ENCODE measurements at places on chromosomes 6 and 20.

- DNase-seq: peak; percentile 92
Observed at GRCh38 chr20:35311409-35311808, 19.2 kb upstream of the FAM83C start.

- no peak for DNase-seq
Observed at GRCh38 chr20:9608639-9609340, 94.4 kb downstream of the LAMP5 start.

- no peak for DNase-seq
Observed at GRCh38 chr6:53318429-53318828, 30.3 kb downstream of the ELOVL5 start.

DNA sequence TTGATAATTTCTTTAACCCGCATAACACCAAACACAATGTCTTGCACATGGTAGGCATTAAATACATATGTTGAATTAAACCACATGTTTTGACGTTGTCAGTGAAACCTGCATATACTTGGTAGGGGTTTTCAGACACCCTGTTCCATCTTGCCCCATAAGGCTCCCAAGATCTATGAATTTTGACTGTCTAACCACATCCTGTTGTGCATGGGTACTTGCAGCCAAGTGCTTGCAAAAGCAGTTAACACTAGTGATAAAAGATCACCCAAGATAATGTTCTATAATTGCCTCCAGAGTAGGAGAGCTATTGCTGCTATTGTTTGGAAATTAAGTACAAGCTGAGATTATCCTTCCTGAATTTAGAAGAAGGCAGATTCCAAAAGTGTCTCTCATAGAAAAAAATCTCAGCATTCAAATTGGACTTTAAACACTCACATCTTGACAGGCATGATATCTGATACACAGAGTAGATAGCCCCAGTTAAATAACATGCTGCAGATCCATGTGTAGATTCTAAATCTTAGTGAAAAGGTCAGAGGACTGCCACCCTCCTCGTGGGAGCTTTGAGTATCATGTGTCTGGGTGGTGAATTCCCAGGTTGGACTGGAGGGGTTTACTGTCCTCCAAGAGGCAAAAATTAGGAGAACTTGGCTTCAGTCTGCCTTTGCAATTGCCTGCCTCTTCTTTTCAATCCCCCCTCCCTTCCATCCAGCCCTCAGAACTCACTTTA, 25.8 kb upstream of the CCN6 start:
- peak; percentile 82 for DNase-seq

- no peak for DNase-seq
Observed at GRCh38 chr6:75624988-75625387, 23.3 kb downstream of the SENP6 start.

- peak; percentile 75 for DNase-seq
Observed at GRCh38 chr6:37029249-37029971, 24.0 kb downstream of the FGD2 start.

- DNase-seq: peak; percentile 90
Observed at GRCh38 chr20:3786665-3787323, at the start of gene CENPB. CENPB (minus strand) TSS chr20:3786740; CDS start chr20:3786483, 257 bp downstream.

GRCh38 chr20:41359541-41360011, 7.0 kb downstream of the EMILIN3 start:
- no peak for DNase-seq

GRCh38 chr6:37835923-37836322, 16.4 kb downstream of the ZFAND3 start:
- DNase-seq: no peak

DNA sequence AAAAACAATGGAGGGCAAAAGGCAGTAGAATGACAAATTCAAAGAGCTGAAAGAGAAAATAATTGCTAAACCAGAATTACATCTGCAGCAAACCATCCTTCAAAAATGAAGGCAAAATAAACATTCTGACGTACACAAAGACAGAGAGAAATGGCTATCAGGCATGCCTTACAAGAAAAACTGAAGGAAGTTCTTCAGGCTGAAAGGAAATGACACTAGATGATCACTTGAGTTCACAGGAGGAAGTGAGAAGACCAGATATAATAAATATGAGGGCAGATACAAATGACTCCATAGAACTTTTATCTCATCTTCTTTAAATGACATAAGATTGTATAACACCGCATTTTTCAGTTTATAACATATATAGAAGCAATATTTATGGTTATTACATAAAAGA, 30.0 kb downstream of the DZANK1 start:
- DNase-seq: no peak

DNA sequence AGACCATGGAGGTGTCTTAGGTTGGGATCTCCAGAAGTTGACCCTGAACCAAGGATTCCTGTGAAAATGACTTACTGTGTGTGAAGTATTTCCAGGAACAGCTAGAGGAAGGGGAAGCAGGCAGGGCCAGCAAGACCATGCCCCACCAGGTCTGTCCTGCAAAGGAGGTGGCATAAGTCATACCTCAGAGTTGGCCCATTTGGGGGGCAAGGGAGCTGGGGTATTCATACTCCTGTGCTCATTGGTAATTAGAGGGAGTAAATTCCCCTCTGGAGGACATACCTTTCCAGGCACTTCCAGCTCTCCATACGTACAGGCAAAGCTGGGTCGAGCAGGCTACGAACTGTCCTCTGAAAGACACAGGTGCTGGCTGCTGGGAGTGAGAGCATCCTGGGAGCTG, 72.4 kb downstream of the STK35 start:
- no peak for DNase-seq

DNA sequence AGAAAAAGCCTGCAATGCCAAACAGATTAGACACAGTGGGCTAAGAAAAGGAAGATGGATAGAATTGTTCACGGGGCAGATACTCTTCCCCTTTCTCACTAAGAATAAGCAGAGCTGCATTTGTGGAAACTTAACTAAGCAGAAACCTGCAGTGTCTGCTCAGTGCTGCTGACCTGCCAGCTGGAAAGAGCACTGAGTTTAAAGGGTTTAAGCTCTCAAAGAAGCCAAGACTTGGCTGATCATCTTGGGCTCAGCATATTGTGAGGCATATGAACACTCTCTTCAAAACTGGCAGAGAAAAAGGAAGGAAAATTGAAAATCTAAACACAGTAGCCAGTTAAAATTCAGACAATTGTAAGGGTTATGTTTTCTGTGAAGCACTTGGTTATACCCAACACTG, 711.1 kb upstream of the EPHA7 start:
- no peak for DNase-seq

- DNase-seq: no peak
Observed at GRCh38 chr6:83470001-83470400, 39.1 kb upstream of the ME1 start.

GRCh38 chr6:37820718-37821079, 1.2 kb downstream of the ZFAND3 start:
- DNase-seq: no peak

DNA sequence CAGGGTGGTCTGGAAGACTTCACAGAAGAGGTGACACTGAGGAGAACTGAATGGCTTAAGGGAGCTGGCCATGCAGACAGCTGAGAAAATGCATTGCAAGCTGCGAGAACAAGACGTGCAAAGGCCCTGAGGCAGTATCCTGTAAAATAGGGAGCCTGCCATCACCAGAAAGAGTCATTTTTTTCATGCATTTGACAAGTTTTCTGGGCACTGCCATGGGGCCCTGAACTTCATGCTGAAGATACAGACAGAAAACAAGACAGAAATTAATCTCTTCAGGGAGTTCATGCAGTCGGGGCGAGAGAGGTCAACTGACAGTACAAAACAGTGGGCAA, 28.9 kb upstream of the NFATC2 start:
- no peak for DNase-seq

GRCh38 chr6:16301511-16301910, 63.1 kb downstream of the GMPR start:
- DNase-seq: no peak

GRCh38 chr20:2210646-2211552, 84.9 kb upstream of the TGM3 start:
- DNase-seq: no peak
